ENCODE measurements at places on chromosomes 2 and 18. TPM values are rescaled to one million over a fixed set of nuclear protein-coding genes. Genes with fewer than 3 reads are reported as not detected.

Gene CAVIN2
- 25.5 TPM for polyA plus RNA-seq

Gene QPCT
- 1.0 TPM for polyA plus RNA-seq

Gene PAIP2B
- polyA plus RNA-seq, result 2.7 TPM

Gene FARP2
- polyA plus RNA-seq, result 8.4 TPM

Gene ANAPC1
- 16.2 TPM for polyA plus RNA-seq

Gene NRP2
- 1.4 TPM for polyA plus RNA-seq

Gene FEZ2
- 69.0 TPM for polyA plus RNA-seq

Gene LRRFIP1
- 50.4 TPM for polyA plus RNA-seq

Gene OLA1
- 100 TPM for polyA plus RNA-seq

All from psoas muscle (tissue), 8 donors.